IMR-90 (cell line): ENCODE measurements at places on chromosomes 7 and 10.
A peak's percentile ranks its signal among the peaks of the same experiment; 100 is the strongest.

- no peak overlapping the region for H3K27ac ChIP-seq
- no peak for DNase-seq
- H3K27me3 ChIP-seq, result no peaks in the 10 kb centered on the region
- H3K4me1 ChIP-seq, result no peaks in the 10 kb centered on the region
Measured at GRCh38 chr10:110094786-110095185, 87.0 kb downstream of the ADD3 start.

DNA sequence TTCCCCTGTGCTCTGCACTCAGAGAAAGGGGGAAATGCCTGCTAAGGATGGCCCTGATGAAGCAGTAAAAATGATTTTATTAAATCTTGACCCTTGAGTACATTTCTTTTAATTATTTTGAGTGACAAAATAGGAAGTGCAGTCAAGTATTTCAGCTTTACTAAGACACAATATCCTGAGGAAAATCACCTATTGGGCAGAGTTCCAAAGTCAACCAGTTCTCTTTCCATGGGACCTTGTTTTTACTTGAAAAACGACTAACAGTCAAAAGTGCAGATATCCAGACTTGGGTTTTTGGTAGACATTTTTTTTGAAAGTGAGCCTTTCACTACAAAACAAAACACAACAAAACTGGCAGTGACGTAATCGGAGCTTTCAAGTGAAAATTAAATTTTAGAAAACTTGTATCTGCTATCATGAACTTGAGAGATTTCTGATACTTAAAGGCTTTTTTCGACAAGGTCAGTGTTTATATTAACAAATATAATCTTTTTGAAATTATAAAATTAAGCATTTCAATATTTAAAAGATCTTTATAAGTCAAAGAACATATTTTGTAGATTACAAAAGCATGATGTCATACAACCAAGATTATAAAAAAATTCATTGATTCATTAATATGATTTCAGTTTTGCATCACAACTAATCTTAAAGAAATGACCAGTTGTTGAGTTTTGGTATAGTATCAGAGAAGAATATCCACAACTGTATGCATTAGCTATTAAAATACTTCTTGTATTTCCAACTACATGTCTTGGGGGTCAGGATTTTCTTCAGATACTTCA lies 513.8 kb upstream of the AKR1E2 start:
- DNase-seq, result no peak
- no peaks in the 10 kb centered on the region for H3K4me1 ChIP-seq
- no peaks in the 10 kb centered on the region for H3K27me3 ChIP-seq
- H3K36me3 ChIP-seq, result no peaks in the 10 kb centered on the region
- H3K27ac ChIP-seq, result no peak overlapping the region

DNA sequence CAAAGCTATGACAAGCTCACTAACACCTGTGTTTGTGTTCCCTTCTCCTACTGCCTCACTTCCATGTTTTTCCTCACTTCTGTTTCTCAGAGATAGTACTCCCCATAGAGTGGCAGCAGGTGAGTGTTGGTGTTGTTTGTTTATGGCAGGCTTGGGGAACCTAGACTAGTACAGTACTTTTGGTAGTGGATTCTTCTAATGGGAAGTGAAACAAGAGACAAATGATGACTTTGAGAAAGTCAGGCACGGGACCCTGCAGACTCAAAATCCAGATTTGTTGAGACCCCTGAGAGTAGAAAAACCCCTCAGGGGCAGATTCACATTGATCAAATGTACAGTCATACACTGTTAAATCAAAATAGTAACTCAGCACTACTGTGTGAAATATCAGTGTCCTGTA lies 6.4 kb upstream of the CFAP69 start:
- H3K27me3 ChIP-seq, result no peaks in the 10 kb centered on the region; the same call in 1 of the 2 replicates
- no peak for DNase-seq
- H3K36me3 ChIP-seq, result no peaks in the 10 kb centered on the region
- no peak overlapping the region for H3K4me3 ChIP-seq
- no peaks in the 10 kb centered on the region for H3K4me1 ChIP-seq

- H3K27me3 ChIP-seq, result peaks cover 6% of the 10 kb centered on the region; the same call in 1 of the 2 replicates
- DNase-seq, result peak; percentile 89
- H3K27ac ChIP-seq, result peak overlapping the region; percentile 77
- H3K4me1 ChIP-seq, result peaks cover 31% of the 10 kb centered on the region
Measured at GRCh38 chr7:537911-538634, 18.4 kb upstream of the PDGFA start.

- H3K36me3 ChIP-seq, result no peaks in the 10 kb centered on the region
- H3K27ac ChIP-seq, result no peak overlapping the region
- no peak overlapping the region for H3K4me3 ChIP-seq
Measured at GRCh38 chr7:142859829-142860228, 5.0 kb downstream of the EPHB6 start.

DNA sequence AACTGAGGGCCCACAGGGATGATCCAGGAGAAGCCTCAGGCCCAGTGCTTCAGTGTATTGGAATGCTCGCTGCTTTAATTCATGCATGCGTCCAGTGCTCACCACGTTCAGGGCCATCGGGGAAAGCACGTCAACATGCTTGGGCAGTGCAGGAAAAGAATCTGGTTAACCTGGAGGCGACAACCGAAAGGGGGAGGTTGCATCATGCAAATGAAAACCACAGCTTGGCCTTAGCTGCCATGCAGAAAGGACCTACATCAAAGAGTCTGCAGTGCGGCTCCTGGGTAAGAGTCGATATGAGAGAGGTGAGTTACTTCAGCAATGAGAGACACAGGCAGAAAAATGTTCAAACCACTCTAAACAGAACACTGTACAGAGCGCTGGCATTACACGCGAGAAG lies 440.1 kb downstream of the KCNMA1 start:
- H3K27me3 ChIP-seq, result no peaks in the 10 kb centered on the region
- DNase-seq, result no peak
- H3K36me3 ChIP-seq, result no peaks in the 10 kb centered on the region
- no peak overlapping the region for H3K27ac ChIP-seq

GRCh38 chr10:126654579-126654978 lies 15.9 kb downstream of the C10orf90 start:
- no peak overlapping the region for H3K27ac ChIP-seq
- no peak for DNase-seq
- H3K36me3 ChIP-seq, result no peaks in the 10 kb centered on the region
- no peak overlapping the region for H3K4me3 ChIP-seq
- no peaks in the 10 kb centered on the region for H3K4me1 ChIP-seq

GRCh38 chr10:22252224-22252800 lies 34.5 kb upstream of the EBLN1 start:
- peaks cover 11% of the 10 kb centered on the region for H3K27me3 ChIP-seq
- no peak for DNase-seq

DNA sequence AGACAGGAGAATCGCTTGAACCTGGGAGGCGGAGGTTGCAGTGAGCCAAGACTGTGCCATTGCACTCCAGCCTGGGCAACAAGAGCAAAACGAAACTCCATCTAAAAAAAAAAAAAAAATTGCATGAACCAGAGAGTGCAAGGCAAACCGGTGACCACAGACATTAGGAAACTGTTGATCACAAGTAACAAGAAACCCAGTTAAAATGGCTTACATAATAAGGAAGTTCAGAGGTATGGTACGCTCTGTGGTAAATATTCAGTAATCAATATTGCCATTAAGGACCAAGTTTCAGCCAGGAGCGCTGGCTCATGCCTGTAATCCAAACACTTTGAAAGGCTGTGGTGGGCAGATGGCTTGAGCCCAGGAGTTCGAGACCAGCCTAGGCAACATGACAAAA lies 9.2 kb upstream of the NT5C2 start:
- H3K27me3 ChIP-seq, result no peaks in the 10 kb centered on the region
- H3K4me3 ChIP-seq, result no peak overlapping the region
- no peak overlapping the region for H3K27ac ChIP-seq
- peaks cover 12% of the 10 kb centered on the region for H3K4me1 ChIP-seq

DNA sequence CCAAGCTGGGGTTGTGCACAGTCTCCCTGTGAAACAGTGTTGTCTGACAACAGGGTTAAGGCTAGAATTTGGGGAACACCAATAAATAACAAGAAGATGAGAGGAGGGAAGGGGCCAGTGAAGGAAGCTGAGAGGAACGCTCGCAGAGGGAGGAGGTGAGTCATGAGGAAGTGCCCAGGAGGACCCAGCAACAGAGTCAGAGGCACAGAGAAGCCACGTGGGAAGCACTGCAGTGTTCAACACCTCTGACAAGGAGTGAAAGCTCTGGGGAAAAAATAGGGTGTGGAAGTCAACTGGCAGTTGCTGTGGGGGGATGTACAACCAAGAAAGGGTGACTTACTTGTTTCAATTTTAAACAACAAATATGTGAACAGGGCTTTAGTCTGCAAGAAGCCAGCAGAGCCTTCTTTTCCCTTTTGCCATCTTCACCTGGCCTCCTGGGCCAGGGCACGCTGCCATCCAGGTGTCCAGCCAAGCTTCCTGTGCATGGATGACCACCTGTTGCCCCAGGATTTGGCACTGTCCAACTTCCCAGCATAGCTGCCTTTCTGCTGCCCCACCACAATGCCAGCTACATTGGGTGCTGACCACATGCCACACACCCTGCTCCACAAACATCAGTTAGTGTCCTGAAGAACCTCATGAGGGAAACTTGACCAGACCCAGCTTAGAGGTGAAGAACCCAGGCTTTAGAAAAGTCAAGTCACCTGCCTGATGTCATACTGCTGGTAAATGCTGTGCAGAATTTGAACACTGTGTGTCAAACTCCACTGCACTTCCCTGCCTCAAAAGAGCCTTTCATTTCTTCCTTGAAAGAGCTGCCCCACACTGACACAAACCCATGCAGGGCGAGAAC lies 69.6 kb downstream of the ATXN7L1 start:
- no peaks in the 10 kb centered on the region for H3K27me3 ChIP-seq
- H3K36me3 ChIP-seq, result no peaks in the 10 kb centered on the region
- no peak overlapping the region for H3K4me3 ChIP-seq
- DNase-seq, result peak; percentile 79
- H3K4me1 ChIP-seq, result peaks cover 31% of the 10 kb centered on the region
- H3K27ac ChIP-seq, result no peak overlapping the region

DNA sequence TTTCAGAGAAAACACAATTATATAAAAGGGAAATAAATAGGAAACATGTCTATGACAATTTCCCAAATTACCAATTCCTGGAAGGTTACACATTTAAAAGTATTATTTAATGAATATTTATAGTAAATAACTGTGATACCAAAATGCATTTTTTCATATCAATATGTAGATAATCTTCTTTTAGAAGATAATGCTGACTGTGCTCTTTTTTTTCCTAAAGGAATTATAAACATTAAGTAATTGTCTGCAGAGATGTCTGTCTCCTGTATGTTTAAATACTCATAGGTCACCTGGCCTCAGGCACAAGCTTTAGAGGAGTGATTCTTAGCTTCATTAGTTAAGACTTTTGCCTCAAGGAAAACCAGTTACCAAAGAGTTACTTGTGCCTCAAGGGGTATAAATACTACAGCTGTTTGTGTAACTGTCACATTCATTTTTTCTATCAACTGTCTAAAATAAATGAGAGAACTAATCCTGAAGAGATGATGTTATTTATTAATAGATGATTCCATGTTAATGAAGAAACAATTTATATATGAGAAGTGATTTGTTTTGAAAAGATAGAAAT lies 77.1 kb downstream of the DNAJC1 start:
- no peaks in the 10 kb centered on the region for H3K27me3 ChIP-seq
- H3K4me3 ChIP-seq, result no peak overlapping the region
- no peak overlapping the region for H3K27ac ChIP-seq

DNA sequence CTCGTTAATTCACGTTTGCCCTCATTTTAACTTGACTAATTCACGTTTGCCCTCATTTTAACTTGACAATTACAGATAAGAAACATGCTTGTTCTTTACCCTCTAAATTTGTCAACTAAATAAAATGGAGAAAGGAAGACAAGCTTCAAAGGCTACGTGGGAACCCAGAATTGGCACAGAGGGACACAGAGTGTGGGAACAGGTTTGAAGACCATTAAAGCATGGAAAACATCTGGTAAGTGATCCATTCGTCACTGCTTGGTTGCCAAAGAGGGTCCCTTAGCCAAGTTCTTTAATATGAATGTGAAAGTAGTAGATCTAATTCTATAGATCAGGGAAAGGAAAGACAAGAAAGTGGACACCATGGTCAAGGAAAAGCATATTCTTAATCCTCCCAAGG lies 57.2 kb downstream of the ITIH5 start:
- no peak overlapping the region for H3K4me3 ChIP-seq
- no peaks in the 10 kb centered on the region for H3K27me3 ChIP-seq
- no peak for DNase-seq
- H3K27ac ChIP-seq, result no peak overlapping the region

DNA sequence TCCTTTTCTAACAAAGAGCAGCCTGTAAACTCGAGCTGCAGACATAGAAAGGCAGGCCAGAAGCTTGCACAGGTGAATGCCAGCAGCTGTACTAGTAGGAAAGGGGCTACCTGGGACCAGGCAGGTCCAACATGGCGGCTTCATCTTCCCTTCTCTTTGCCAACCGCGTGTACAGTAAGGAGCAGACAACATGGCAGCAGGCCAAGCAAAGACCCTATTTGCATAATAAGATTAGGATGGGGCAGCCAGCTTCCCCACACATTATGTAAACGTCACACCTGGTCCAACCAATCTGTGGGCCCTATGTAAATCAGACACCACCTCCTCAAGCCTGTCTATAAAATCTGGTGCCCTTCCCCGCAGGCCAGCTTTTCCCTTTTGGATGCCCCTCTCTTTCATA lies 1186.5 kb upstream of the AUTS2 start:
- no peak for DNase-seq
- H3K27me3 ChIP-seq, result no peaks in the 10 kb centered on the region
- no peak overlapping the region for H3K27ac ChIP-seq

DNA sequence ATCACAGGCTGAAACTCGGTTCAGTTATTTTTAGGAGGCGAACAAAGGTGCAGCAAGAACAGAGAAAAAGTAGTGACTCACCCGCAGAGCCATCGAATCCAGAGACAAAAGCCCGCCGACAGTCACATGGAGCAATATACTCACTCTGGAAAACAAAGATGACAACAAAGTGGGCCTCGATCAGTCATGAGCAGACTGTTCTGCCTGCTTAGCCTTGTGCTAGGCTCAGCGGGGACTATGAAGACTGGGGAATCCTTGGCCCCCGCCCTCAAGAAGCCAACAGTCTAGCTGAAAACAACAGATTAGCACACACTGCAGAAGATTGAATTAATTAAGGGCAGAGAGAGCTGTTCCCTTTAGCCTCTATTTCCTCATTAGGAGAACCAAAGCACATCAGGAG lies 30.4 kb downstream of the XPNPEP1 start:
- no peak for DNase-seq
- peaks cover 14% of the 10 kb centered on the region for H3K4me1 ChIP-seq
- H3K4me3 ChIP-seq, result no peak overlapping the region
- H3K36me3 ChIP-seq, result peaks cover 24% of the 10 kb centered on the region
